ENCODE measurements at places on chromosomes 6 and 20. TPM values are rescaled to one million over a fixed set of nuclear protein-coding genes. Genes with fewer than 3 reads are reported as not detected.
A peak's percentile ranks its signal among the peaks of the same experiment; 100 is the strongest.

- H3K27me3 ChIP-seq, result no peaks in the 10 kb centered on the region
- peaks cover 41% of the 10 kb centered on the region for H3K36me3 ChIP-seq
- peaks cover 35% of the 10 kb centered on the region for H3K4me1 ChIP-seq
- H3K4me3 ChIP-seq, result no peak overlapping the region
- peak overlapping the region; percentile 64 for H3K27ac ChIP-seq
Observed at GRCh38 chr6:132322398-132322797, 78.9 kb downstream of the MOXD1 start.

DNA sequence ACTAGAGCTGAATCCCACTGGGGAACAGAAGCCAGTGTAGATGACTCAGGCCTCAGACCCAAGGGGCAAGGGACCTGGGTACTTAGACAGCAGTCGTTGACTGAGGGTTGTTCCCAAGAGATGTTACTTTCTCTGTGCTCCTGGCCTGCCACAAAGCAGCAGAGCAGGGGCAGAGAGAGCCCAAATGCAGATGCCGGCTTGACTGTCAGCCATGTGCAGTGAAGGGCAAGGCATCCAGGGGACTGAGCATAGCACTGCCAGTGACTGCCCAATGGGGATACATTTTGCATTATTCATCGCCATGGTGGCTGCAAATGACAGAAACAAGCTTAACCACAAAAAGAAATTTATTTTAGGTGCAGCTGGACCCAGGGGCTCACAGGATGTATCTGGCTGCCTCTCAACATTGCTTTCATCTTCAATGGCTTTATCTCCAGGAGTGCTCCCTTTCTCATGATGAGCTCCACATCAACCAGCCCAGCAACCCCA lies 7.6 kb upstream of the TP53RK start:
- H3K36me3 ChIP-seq, result no peaks in the 10 kb centered on the region
- H3K27me3 ChIP-seq, result no peaks in the 10 kb centered on the region
- no peak overlapping the region for H3K27ac ChIP-seq
- DNase-seq, result no peak

- no peak overlapping the region for H3K27ac ChIP-seq
- H3K4me1 ChIP-seq, result no peaks in the 10 kb centered on the region
Observed at GRCh38 chr6:129994410-129994809, 24.0 kb upstream of the L3MBTL3 start.

DNA sequence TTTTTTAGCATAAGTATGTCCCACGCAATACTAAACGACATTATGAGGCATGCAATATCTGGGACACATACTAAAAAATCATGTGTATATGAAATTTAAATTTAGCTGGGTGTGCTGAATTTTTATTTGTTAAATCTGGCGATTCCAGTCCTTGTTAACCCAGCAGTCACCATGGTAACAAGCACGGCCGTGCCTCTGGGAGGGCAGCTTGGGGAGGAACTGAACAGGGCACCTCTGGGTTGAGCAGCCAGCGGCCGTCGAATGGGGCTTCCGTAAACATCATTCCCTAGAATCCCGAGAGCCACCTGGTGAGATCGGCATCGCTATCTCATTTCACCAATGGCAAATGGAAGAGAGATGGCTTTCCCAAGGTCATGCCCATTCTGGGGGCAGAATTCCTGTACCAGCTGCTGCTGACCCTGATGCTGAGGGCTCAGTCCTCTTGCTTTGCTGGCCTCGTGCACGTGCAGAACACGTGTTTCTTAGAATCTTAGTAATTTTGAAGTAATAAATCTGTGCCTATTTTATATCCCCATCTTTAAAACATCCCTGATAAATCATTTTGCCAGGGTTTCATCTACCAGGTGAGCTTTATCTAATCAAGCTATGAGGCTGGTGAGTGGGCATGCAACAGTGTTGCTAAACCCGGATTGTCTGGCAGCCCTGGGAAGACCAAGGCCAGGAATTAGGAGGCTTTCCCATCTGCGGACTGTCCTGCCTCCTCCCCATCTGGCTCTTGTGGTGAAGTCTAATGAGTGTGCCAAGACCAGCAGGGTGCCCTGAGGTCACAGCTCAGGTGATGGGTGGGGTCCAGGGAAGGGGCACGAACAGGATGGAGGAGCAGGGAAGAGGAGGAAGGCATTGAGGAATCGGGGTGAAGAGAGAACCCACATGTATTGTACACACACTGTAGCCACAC lies 85.1 kb downstream of the AGPAT4 start:
- no peaks in the 10 kb centered on the region for H3K27me3 ChIP-seq
- no peaks in the 10 kb centered on the region for H3K36me3 ChIP-seq
- peaks cover 13% of the 10 kb centered on the region for H3K4me1 ChIP-seq
- DNase-seq, result no peak

- no peaks in the 10 kb centered on the region for H3K36me3 ChIP-seq
- no peak overlapping the region for H3K27ac ChIP-seq
- no peak for DNase-seq
- H3K4me1 ChIP-seq, result no peaks in the 10 kb centered on the region
- H3K27me3 ChIP-seq, result peaks cover 16% of the 10 kb centered on the region
Observed at GRCh38 chr6:90177544-90178383, 118.9 kb downstream of the BACH2 start.

DNA sequence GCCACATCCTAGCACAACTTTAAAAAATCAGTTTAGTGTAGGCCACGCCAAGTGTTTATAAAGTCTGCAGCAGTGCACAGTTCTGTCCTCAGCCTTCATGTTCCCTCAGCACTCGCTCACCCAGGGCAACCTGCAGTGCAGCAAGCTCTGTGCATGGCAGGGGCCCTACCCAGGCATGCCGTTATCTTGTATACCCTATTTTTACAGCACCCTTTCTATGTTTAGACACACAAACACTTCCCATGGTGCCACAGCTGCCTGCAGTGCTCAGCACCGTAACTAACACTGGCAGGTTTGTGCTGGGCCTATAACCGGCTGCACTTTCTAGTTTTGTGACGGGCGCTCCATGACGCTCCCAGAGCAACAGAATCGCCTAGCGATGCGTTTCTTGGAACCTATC lies 43.8 kb downstream of the ZBTB46 start:
- no peaks in the 10 kb centered on the region for H3K27me3 ChIP-seq
- no peak overlapping the region for H3K4me3 ChIP-seq
- no peaks in the 10 kb centered on the region for H3K36me3 ChIP-seq
- no peak overlapping the region for H3K27ac ChIP-seq
- no peaks in the 10 kb centered on the region for H3K4me1 ChIP-seq
- DNase-seq, result no peak

GRCh38 chr6:89528866-89529265 lies 95.9 kb downstream of the ANKRD6 start:
- H3K4me3 ChIP-seq, result no peak overlapping the region
- H3K4me1 ChIP-seq, result no peaks in the 10 kb centered on the region
- no peaks in the 10 kb centered on the region for H3K27me3 ChIP-seq
- no peak for DNase-seq
- no peaks in the 10 kb centered on the region for H3K36me3 ChIP-seq
- no peak overlapping the region for H3K27ac ChIP-seq

DNA sequence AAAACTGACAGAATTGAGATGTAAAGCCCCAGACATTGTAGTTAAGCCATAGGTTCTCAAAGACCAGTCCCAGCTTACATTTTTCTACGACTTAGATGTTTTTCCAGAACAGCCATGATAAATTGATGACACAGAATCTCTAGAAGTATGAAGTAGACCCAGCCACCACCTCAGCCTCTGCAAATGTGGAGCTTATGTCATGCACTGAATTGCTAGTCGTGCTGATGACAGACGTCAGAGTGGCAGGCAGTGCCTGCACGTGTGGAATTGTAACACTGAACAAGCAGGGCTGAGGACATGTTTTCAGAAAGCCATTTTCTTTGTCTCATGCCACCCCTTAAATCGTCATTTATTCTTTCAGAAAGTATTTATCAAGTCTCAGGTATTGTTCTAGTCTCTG lies 72.4 kb upstream of the TMEM181 start:
- H3K27ac ChIP-seq, result peak overlapping the region; percentile 70
- DNase-seq, result peak; percentile 68
- H3K27me3 ChIP-seq, result no peaks in the 10 kb centered on the region
- H3K4me1 ChIP-seq, result peaks cover 23% of the 10 kb centered on the region

DNA sequence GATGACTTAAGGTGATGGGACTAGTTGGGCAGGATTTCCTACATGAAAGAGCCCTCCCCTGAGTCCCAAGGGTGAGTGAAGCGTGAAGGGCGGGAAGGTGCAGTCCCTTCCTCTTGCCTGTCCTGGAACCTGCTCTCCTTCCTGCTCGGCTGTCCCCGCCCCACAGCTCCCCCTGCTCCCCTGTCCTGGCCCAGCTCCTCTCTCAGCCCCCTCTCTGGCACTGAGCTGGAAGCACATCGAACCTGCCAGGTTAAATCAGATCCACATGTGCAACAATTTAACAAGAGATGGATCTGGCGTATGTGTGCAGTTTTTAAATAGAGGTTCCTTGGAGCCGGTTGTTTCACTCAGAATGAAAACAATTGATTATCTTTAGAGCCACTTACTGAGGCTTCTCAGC lies 95.0 kb downstream of the LRFN2 start:
- H3K27me3 ChIP-seq, result no peaks in the 10 kb centered on the region
- H3K36me3 ChIP-seq, result no peaks in the 10 kb centered on the region
- H3K4me1 ChIP-seq, result no peaks in the 10 kb centered on the region
- H3K4me3 ChIP-seq, result no peak overlapping the region

DNA sequence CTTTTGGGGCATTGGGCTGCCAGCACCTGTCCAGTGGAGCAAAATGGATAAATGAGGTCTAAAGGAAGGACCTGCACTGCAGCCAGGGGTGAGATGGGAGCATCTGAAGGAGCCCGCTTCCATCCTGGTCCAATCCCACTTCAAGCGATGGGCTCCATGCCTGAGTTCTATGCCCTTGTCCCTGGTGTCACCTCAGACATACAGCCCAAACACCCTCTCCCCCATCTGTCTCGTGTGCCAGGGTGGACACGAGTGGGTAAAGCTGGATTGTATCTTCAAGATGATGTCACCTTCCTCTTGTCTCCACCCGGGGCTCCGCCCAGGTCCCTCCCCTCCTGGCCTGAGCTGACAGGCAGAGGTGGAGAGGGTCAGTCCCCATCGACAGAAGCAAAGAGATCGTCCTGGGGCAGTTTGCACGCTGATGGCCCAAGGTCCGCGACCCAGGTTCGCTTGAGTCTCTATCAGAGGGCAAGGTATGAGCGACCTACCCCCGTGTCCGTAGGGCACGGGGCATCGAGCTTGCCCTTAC lies 544 bp downstream of the SMIM29 start:
- peak overlapping the region; percentile 83 for H3K4me3 ChIP-seq
- H3K4me1 ChIP-seq, result peaks cover 22% of the 10 kb centered on the region
- no peaks in the 10 kb centered on the region for H3K36me3 ChIP-seq
- no peaks in the 10 kb centered on the region for H3K27me3 ChIP-seq
- DNase-seq, result peak; percentile 72

DNA sequence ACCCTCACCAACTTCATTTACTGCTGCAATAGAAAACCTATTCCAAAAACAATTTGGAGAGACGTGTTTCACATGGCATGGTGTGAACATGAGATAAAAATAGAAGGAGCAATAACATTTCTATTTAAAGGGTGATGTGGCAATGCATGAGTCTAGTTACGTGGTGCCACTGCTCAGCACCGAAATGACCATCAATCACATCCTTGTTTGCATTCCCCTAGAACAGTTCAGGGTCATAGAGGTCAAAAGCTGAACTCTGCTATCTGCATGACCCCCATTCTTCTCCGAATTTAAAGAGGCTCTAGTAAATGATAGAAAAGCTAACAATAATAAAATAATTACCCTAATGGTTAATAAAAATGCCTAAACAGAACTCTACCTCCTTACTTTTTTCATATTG lies 29.5 kb downstream of the ROS1 start:
- H3K36me3 ChIP-seq, result no peaks in the 10 kb centered on the region
- DNase-seq, result peak; percentile 4
- H3K4me3 ChIP-seq, result no peak overlapping the region
- no peaks in the 10 kb centered on the region for H3K27me3 ChIP-seq
- no peak overlapping the region for H3K27ac ChIP-seq

GRCh38 chr6:15412767-15413166 lies 166.9 kb downstream of the JARID2 start:
- no peak overlapping the region for H3K4me3 ChIP-seq
- no peak for DNase-seq
- peaks cover 7% of the 10 kb centered on the region for H3K4me1 ChIP-seq

DNA sequence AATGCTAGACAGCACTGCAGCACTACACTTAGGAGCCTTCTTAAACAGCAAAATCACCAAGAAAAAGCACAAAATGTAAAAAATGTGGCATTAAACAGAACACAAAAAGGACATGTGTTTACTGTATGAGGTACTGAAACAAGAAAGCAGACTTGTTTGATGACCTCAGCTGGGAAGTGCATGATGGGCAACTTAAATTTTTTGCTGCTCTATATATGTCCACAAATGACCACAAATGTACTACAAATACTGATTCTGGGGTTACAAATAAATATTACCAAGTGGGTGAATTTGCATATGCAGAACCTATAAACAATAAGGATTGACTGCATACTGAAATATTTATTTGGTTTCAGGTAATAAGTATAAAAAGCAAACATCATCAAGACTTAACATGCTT lies 13.1 kb downstream of the RAB23 start:
- no peaks in the 10 kb centered on the region for H3K27me3 ChIP-seq
- peaks cover 32% of the 10 kb centered on the region for H3K4me1 ChIP-seq
- H3K27ac ChIP-seq, result peak overlapping the region; percentile 22
- H3K36me3 ChIP-seq, result 0 out of 2 replicates have a peak, but pooled peaks cover 4% of the 10 kb centered on the region

GRCh38 chr6:69696273-69696672 lies 100.5 kb downstream of the LMBRD1 start:
- no peaks in the 10 kb centered on the region for H3K27me3 ChIP-seq
- H3K36me3 ChIP-seq, result 0 out of 2 replicates have a peak, but pooled peaks cover 2% of the 10 kb centered on the region
- no peak overlapping the region for H3K4me3 ChIP-seq
- peaks cover 27% of the 10 kb centered on the region for H3K4me1 ChIP-seq

- no peak overlapping the region for H3K4me3 ChIP-seq
- no peak overlapping the region for H3K27ac ChIP-seq
- H3K27me3 ChIP-seq, result no peaks in the 10 kb centered on the region
- peaks cover 7% of the 10 kb centered on the region for H3K4me1 ChIP-seq
Observed at GRCh38 chr20:25587536-25587935, 2.2 kb upstream of the NINL start.

GRCh38 chr20:4853757-4854560 lies 132.2 kb downstream of the PRND start:
- no peak overlapping the region for H3K27ac ChIP-seq
- no peaks in the 10 kb centered on the region for H3K27me3 ChIP-seq
- no peak for DNase-seq
- no peak overlapping the region for H3K4me3 ChIP-seq
- no peaks in the 10 kb centered on the region for H3K36me3 ChIP-seq

- H3K4me1 ChIP-seq, result peaks cover 9% of the 10 kb centered on the region
- peak overlapping the region; percentile 86 for H3K4me3 ChIP-seq
- H3K27ac ChIP-seq, result peak overlapping the region; percentile 61
- DNase-seq, result peak; percentile 77
- H3K36me3 ChIP-seq, result no peaks in the 10 kb centered on the region
- no peaks in the 10 kb centered on the region for H3K27me3 ChIP-seq
Observed at GRCh38 chr6:151763303-151763702, 44.2 kb upstream of the ESR1 start.

Gene SLC26A8
- total RNA-seq, result not detected

Gene PRKN
- 0.63 TPM for total RNA-seq

Gene ZNF165
- 0.86 TPM for total RNA-seq

Gene KIAA0408
- total RNA-seq, result 1.4 TPM

Gene SDHAF4
- 10.9 TPM for total RNA-seq

Gene MICB
- total RNA-seq, result 4.1 TPM

All from GM23248 (cell line).